ENCODE measurements at places on chromosomes 12 and 14.

DNA sequence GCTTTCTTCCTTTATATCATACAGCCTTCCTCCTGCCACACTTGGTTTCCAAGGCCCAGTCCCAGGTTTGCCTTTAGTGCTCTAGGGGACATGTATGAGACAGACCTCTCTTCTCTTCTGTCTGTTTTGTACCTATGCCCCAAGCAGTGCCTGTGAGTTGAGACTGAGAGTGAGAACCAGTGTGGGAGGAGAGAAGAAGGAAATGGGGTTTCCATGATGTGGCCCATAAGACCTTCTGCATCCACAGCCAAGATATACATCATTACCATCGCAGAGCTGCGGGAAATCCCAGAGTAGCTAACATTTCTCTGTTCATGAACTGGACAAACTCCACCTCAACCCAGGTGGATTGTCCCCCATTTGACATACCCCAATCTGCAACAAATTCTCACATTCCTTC, 2.8 kb downstream of the TESPA1 start:
- DNase-seq = no peak

DNA sequence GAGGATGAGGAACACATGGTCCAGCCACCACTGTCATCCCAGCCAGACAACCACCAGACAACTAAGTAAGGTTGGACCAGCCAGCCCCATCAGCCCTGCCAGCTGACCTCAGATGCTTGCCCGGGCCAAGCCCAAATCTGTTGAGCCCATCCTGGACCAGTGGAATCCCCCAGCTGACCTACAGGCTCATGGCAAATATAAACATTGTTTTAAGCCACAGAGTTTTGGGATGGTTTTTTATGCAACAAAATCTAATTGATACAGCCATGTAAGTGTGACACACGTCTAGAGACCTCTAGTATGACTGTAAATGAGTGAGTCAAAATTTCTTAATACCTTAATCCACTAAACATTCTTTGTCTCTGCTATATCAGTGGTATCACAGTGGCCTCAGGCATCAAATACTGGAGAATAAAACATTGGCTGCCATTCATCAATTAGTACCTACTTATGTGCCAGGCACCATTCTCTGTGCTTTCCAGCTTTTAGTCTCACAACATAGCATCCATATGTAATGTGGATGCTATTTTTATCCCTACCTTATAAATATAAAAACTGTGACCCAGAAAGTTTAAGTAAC, 24.2 kb upstream of the NT5DC3 start:
- no peak for DNase-seq

GRCh38 chr14:22536853-22537338, 52.1 kb downstream of the DAD1 start:
- DNase-seq = no peak

DNA sequence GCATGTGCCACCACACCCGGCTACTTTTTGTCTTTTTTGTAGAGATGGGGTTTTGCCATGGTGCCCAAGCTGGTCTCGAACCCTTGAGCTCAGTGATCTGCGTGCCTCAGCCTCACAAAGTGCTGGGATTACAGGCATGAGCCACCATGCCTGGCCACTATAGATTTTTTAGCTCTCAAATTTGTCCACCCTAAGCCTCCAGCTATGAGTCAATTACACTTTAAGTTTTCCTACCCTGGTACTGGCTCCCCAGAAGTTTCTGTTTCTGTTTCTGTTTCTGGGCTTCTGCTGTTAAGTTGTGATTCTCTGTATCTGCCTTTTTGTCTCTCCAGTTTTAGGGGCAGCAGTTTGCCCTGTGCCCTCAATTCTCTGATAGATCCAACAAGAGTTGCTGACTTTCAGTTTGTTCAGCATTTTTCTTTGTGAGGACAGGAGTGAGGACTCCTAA, 4.4 kb upstream of the TINF2 start:
- no peak for DNase-seq

- DNase-seq = peak; percentile 77
Observed at GRCh38 chr12:11648514-11649412, 711 bp upstream of the ETV6 start.

DNA sequence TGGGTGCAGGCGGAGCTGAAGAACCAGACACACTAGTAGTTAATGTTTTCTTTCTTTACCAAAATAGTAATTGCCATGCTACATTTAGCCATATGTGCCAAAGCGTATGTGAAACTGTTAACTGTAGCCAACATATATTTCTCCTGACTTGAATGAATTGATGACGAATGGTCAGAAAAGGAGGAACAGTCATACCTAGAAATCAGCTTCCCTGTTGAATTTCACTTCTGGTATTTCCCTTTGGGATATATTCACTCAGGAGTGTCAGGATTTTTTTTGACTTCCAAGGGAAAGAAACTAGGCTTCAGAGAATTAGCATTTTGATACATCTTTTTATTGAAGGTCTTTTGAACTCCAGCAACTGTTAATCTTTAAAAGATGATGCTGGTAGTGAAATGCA, 87.0 kb downstream of the ERC1 start:
- DNase-seq = no peak

- no peak for DNase-seq
Observed at GRCh38 chr14:96145116-96145864, 59.3 kb upstream of the BDKRB2 start.

GRCh38 chr12:121102307-121102706, 30.4 kb upstream of the P2RX7 start:
- no peak for DNase-seq

GRCh38 chr14:92527721-92528120, 14.1 kb downstream of the RIN3 start:
- DNase-seq = no peak

DNA sequence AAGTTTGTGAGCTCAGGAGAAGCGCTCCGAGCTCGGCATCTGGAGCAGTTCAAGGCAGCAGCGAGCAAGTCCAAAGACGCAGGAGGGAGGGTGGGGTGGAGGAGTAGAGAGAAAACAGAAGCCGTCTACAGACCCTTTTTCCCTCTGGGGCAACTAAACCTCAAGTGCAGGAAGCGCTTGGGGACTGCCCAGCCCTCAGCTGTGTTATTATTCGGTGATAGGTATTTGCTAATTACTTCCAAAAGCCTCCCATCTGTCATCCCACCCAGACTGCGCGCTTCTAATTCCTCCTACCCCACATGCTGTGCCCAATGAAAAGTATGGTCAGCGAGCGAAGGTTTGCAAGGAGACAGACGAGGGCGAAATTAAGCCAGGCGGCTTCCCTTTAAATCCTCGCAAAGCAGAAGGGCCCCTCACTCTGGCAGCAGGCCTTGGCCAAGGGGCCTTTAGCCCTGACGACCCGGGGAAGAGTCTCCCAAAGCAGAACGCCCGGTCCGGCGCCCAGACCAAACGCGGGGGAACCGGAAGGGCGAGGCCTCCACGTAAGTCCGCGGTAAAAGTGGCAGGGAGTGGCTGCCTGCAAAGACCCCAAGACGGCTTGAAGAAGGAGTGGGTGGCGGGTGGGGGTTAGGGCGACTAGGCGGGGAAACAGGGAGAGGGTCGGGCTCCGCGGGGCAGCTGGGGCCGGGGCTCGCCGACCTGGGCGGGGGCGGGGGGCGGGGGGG, 507 bp upstream of the CD9 start:
- DNase-seq = peak; percentile 66

DNA sequence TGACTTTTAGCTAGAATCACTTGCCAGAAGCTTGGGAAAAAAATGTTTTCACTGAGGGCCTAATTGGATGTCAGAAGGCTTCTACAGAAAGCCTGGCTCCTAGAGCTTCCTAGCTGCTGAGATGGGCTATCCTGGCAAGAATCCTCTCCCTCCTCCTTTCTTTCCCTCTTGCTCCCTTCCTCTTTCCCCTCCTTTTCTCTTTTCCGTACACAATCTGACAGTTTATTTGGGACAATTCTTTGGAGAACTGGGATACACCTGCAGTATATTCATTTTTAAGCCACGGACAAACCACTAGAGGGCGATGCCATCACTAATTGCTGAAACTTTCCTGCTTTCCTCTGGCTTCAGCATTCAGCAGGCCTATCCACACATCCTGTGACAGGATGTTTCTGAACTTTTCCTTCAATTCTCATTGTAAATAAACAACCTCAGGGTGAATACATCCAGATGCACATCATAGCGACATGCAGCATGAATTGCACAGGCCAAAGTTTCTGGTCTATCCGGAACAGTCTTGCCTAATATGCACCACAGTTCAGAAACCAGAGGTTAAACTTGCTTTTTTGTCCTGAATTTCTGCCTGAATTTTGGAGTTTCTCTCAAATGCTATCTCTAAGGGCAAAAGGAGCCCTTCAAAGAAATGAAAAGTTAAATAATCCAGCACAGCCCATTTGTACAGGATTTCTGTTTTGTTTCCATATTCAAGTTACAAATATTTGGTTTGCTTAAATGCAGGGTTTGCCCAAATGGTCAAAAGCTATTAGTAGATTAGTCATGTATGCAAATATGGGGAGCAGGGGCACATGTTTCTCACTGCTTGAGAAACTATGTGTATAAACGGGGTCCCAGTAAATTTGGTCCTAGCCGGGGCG, 142.8 kb downstream of the PAWR start:
- DNase-seq = peak; percentile 14

DNA sequence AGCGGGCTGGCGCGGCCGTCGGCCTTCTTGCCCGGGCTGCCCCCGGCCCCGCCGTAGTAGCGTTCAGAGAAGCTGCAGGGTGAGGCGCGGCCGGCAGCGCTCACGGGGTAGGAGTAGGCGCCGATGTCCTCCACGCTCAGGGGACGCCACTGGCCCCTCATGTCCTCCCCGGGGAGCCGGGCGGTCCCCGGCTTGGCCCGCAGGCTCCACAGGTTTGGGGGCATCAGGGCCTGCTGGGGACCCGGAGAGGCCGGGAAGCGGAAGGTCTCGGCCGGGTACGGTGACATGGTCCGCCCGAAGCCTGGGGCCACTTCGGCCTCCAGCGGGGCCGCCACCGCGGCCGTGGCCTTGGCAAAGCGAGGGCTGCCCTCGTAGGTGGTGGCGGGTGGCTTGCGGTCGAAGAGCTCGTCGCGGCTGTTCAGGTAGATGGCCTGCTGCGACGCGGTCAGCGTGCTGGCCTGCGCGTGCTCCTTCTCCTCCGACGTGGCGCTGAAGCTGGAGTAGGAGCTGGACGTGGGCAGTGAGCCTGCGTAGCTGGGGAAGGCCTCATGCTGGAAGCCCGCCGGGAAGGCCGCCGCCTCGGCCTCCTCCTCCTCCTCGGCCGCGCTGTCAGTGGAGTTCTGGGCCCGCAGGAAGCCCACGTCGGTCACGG, 48.7 kb downstream of the BEGAIN start:
- DNase-seq = no peak

DNA sequence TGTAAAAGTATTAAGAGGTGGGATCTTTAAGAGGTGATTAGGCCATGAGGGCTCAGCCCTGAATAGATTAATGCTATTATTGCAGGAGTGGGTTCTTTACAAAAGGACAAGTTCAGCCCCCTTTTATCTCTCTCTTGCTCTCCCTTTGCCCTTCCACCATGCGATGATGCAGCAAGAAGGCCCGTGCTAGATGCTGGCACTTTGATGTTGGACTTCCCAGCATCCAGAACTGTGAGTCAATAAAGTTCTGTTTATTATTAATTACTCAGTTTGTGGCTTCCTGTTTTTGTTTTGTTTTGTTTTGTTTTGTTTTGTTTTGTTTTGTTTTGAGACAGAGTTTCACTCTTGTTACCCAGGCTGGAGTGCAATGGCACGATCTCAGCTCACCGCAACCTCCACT, 10.1 kb downstream of the RNASE1 start:
- no peak for DNase-seq

- DNase-seq = no peak
Observed at GRCh38 chr12:108644811-108645120, 11.1 kb upstream of the SELPLG start.

- no peak for DNase-seq
Observed at GRCh38 chr12:69383074-69383473, 23.5 kb downstream of the YEATS4 start.

- no peak for DNase-seq
Observed at GRCh38 chr12:52813203-52813819, 605 bp downstream of the KRT4 start.

DNA sequence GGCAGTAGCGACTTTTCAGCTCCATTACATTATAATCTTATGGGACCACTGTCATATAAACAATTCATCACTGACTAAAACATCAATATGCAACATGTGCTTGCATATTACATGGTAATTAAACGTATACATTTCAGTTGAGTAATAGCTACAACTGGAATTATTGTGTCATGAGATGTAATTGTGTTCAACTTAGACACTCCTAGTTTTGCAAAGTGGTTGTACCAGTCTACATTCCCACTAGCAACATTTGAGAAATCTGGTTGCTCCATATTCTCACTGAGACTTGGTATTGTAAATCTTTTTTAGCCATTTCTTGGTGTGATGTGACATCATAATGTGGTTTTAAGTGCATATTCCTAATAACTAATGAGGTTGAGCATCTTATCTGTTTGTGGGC, 90.0 kb downstream of the CAPZA3 start:
- no peak for DNase-seq

DNA sequence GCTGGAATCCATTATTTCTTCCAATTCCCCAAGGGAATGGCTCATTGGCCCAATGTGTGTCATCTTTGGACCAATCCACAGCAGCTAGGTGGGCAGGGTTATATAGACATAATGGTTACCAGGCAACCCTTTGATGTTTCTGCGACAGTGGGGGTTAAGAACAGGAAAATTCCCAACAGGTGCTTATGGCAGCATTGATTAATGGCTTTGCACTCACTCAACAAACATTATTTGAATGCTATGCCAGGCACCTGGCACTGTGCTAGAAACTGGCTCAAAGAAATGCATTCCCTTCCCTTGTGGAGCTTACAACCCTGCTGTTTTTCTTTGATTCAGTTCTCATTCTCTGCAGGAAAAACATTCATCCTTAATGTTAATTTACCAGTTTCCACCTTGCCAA, 1221.0 kb downstream of the AACS start:
- no peak for DNase-seq

DNA sequence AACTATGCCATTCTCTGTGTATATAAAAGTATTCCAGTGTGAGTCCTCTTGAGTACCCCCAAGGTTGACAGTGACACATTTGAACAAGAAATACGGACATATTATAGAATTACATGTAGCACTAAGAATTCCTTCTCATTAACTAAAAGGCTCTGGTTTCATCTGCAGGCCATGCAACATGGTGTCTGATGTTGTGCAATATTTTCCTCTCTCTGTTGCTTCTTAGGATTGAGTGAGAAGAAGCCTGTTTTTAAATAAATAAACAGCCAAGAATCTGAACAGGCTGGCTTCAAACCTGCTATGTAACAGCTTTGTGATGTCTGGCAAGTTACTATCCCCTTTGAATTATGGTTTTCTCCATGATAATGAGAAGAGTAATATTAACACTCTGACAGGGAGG, 22.2 kb upstream of the CCER1 start:
- no peak for DNase-seq

GRCh38 chr12:20105943-20106342, 262.4 kb upstream of the PDE3A start:
- no peak for DNase-seq

DNA sequence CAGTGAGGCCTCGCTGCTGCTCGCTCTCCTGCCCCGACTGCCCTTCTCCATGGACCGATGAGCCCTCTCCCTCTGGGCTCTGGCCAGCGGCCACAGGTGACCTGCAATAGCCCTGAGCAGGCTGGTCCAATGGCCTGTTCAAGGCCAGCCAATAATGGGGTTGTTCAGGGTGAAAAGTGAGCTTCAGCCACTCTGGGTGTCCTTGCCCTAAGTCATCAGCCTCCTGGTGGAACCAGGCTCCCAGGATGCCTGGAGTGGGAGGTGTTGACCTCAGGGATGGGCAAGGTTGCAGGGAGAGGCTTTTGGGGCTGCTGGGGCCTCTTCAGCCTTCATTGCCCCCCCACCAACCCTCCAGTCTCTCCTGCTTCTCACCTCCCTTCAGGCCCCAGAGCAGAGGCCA, 79.7 kb downstream of the RFLNA start:
- no peak for DNase-seq

- DNase-seq = no peak
Observed at GRCh38 chr14:94412671-94413638, 24.6 kb upstream of the SERPINA1 start.
